Left cardiac atrium (tissue), 4 donors: ENCODE measurements at places on chromosomes 2 and 18. TPM values are rescaled to one million over a fixed set of nuclear protein-coding genes. Genes with fewer than 3 reads are reported as not detected.

Gene TUBA3E
- total RNA-seq, result 6.7 TPM

Gene CASP8
- total RNA-seq, result 5.4 TPM

Gene ZNF24
- total RNA-seq, result 43.5 TPM

Gene GPR45
- not detected for total RNA-seq

Gene GNAL
- 3.0 TPM for total RNA-seq

Gene INHA
- 2.2 TPM for total RNA-seq

Gene RTP5
- 0.12 TPM for total RNA-seq

Gene MFSD6
- total RNA-seq, result 29.8 TPM

Gene ASB18
- 1.9 TPM for total RNA-seq

Gene NMUR1
- 0.34 TPM for total RNA-seq

Gene ITPRID2
- 88.7 TPM for total RNA-seq

Gene NYAP2
- not detected for total RNA-seq

Gene EFEMP1
- total RNA-seq, result 171 TPM

Gene DPYSL5
- not detected for total RNA-seq

Gene PER2
- 8.1 TPM for total RNA-seq

Gene SOCS6
- total RNA-seq, result 15.4 TPM

Gene TTLL4
- 8.0 TPM for total RNA-seq

Gene M1AP
- total RNA-seq, result 0.65 TPM

Gene TEKT4
- total RNA-seq, result not detected

Gene CIB4
- total RNA-seq, result 0.44 TPM

Gene PARD6G
- total RNA-seq, result 4.1 TPM

Gene SERPINB4
- not detected for total RNA-seq

Gene GALR1
- 0.03 TPM for total RNA-seq

Gene HOXD10
- total RNA-seq, result not detected

Gene IL1R2
- 8.3 TPM for total RNA-seq

Gene KCNE4
- 5.1 TPM for total RNA-seq

Gene PDE11A
- total RNA-seq, result 0.24 TPM

Gene OLA1
- total RNA-seq, result 82.1 TPM

Gene CDKL4
- total RNA-seq, result 0.88 TPM

Gene UGT1A10
- total RNA-seq, result not detected

Gene GDF7
- total RNA-seq, result 4.8 TPM

Gene KYNU
- 3.8 TPM for total RNA-seq
